ENCODE measurements at places on chromosomes 12 and 14.

DNA sequence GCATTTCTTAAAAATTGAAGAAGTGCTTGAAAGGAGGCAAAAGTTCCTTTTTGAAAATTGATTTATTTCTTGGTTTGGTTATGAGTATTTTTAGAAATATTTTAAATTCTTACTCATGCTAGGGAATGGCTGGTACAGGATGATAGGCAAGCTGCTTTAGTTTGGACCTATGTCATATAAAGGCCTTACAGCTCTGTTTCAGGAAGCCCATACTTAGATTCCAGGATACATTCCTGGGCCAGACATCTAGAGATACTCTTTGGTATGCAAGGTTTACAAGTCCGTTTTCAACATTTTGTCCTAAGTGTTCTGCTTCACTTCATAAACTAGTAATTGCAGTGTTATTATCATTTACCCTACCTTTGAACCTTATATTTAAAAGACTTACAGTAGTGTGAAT lies 186.8 kb downstream of the FUT8 start:
- DNase-seq: no peak

GRCh38 chr12:106672314-106673025 lies 89.7 kb downstream of the RFX4 start:
- no peak for DNase-seq

DNA sequence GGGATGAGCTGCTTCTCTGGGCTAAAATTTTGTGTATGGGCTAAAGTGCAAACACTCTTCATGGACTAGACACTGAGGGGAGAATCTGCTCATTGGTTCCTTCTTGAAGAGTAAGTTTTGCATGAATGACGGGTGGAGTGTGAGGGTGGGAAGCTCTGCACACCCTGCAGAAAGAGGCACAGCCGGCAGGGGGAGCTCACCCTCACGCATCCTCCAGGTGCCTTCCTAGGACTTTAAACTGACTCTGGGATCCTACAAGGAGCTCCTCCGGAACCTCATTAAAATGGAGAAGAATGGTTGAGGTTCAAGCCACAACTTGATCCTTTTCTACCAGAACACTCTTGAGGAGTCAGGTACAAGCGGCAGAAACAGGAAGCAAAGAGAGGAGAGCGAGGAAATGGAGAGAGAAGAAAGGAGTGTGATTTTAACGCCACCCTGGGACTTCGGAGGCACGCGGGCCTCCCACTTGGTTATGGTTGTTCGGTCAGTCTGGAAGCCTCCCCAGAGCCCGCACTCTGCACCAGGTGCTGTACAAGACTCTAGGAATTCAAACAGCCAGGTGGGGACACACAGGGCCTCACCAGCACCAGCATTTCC lies 87.5 kb downstream of the SETD3 start:
- DNase-seq: no peak

DNA sequence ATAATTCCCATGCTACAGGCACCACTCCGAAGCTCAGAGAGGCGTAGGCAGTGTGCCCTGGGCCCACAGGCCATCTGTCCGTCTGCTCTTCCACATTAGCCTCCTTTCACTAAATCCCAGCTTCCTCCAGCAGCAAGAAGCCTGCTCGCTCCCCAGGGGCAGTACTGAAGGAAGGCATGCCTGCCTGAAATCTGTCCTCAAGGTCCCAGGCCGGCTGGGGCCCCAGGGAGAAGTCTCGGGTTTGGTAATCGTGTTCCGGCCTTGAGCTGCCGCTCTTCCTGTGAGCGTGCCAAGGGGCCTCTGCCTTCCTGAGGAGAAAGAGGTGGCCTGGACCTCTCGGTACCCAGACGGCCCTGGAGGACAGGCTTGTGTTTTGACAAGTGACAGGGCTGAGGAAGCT lies 15.2 kb upstream of the DLK1 start:
- no peak for DNase-seq

DNA sequence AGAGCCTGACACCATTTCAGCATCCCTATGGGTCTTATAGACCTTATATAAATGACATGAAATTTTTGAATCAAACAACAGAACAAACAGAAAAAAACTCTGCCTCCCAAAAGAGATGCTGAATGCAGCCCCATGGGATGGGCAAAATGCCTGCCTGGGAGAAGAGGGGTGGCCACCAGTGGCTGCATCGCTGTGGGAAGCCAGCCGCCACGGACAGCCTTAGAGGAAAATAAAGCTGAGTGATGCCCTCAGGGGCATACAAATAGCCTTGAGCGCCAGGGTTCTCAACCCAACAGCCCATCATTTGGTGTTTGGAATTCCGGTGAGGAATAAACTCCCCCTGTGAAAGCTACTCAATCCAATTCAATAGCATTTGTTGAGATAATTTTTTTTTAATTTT lies 22.9 kb downstream of the SYNE3 start:
- no peak for DNase-seq

GRCh38 chr12:84913129-84913515 lies 523 bp upstream of the SLC6A15 start:
- no peak for DNase-seq

DNA sequence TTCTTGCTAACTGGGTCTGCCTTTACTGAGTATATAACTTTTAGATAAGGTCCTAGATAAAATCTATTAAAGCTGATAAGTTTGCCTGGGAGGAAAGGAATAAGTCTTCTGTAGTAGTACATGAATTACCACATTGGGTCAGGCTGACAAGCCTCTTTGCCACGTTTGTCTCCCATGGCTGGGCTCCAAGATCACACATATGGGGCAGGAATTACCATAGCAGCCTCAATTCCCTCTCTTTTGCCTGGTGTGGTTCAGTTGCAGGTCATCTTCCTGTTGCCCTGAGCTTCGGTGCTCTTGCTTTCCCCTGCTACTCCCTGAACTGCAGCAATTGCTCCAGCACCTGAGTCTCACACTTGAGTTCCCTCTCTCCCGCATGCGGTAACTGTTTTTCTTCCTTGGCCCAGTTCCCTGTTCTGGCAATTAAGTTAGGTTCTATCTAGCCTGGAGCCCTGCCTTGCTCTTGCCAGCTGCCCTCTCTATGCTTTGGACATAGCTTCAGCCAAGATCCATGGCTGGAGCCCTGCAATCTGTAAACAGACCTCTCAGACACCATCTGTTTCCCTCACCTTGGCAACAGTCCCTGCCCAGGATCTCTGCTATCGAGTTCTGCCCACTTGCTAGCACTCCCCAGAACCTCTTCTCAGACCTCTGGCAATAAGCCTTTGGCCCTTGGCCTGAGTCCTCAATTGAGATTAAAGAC lies 5.8 kb upstream of the GLT8D2 start:
- no peak for DNase-seq

- no peak for DNase-seq
These were observed 37.5 kb downstream of the EMP1 start for GRCh38 chr12:13233830-13234641.

Measured in KG1 (cell line).